Stimulated activated CD4-positive, alpha-beta T cell treated with anti-CD3 and anti-CD28 coated beads, Interleukin-1b, Interleukin-23, amount 100 ng/mL, for 4 hours (primary cell): ENCODE measurements at places on chromosomes 16 and 17.

- DNase-seq, result no peak
Observed at GRCh38 chr17:59161477-59161876, 5.9 kb downstream of the PRR11 start.

GRCh38 chr17:64291268-64291851 is 28.3 kb upstream of the TEX2 start:
- no peak for DNase-seq

- DNase-seq, result no peak
Observed at GRCh38 chr17:59888145-59888750, 4.5 kb downstream of the TUBD1 start.

DNA sequence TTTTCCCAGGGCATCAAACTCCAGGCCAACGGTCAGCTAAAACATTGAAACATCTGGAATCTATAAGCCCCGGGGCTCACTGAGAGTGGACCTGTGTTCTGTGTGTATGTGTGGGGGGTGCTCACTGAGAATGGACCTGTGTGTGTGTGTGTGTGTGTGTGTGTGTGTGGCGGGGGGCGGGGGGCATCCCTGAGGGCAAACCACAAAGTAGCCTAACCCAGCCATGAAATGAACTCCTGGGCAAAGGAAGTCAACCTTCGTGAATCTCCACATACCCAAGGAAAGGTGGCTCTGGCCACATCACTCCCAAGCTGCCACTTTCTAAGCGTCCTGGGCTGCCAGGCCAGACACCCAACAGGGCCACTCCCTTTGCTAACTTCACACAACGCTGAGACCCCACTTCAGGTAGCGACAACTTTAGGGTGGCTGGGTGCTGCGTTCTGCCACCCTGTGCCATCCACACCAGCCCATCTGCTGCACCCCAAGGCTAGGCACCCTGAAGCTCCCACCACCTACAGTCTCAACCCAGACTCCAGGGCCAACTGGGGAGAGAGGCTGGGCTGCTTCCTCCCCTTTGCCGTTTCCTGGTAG is 1.6 kb downstream of the MAFG start:
- DNase-seq, result no peak

- DNase-seq, result no peak
Observed at GRCh38 chr16:426906-427249, 1.4 kb downstream of the RAB11FIP3 start.

DNA sequence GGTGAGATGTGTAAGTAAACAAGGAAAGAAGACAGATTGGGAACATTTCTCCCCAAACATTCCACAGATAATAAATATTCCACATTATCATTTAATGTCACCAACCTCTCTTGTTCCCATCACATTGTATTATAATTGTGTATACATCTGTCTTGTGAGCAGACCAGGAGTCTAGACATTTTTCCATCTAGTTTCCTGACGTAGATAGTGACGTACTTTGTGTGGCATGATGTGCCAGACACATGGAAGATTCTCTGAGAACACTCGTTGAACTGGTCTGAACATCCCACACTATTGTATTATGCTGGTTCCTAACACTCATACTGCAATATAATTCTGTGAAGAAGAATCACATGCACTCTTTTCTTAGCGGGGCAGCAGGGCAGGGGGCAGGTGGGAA is 34.0 kb downstream of the WSB1 start:
- DNase-seq, result no peak

GRCh38 chr17:52148969-52149351 is 9.6 kb downstream of the CA10 start:
- no peak for DNase-seq

GRCh38 chr17:8163978-8164814 is 1.4 kb upstream of the VAMP2 start:
- DNase-seq, result peak; percentile 45

DNA sequence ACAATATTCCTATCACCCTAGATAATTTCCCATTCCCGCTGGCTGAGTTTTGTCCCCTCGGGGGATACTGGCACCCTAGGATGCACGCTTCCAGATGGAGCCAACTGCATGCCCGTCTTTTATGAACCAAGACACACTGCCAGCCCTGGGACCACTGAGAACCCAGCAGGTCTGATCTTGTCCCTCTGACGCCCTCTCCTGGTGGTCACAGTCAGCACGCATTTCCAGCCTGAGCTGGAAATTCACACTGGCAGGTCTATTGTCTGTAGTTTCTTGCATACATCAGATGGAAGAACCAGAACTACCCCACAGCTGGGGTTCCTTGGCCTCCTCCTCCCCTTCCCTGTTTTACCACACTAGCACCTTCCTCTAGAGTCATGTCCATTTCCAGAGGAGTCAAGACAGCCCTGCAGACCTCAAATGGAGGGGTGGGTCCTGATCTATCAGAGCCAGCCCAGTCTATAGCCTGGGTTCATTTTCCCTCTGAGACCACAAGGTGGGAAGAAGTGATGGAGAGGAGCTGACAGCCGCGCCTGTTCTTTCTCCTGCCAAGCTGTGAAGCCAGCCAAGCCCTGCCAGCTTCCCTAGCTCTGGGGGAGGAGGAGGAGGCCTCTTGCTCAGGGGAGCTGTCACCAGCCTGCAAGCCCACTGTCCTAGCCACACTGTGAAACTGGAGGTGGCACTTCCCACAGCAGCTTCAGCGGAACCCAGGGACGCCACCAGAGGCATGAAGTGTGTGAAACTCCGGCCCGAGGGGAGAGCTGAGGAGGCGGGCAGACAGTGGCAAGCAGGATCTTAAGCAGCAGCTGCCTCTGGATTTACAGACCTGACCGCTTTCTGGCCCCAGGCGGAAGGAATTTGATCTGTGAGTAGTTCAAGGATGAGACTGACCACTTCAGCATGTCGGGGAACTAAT is 29.3 kb downstream of the MXRA7 start:
- DNase-seq, result peak; percentile 44
